ENCODE measurements at places on chromosomes 2 and 18.

GRCh38 chr2:215787565-215788178, 225.7 kb downstream of the MREG start:
- no peak for DNase-seq

DNA sequence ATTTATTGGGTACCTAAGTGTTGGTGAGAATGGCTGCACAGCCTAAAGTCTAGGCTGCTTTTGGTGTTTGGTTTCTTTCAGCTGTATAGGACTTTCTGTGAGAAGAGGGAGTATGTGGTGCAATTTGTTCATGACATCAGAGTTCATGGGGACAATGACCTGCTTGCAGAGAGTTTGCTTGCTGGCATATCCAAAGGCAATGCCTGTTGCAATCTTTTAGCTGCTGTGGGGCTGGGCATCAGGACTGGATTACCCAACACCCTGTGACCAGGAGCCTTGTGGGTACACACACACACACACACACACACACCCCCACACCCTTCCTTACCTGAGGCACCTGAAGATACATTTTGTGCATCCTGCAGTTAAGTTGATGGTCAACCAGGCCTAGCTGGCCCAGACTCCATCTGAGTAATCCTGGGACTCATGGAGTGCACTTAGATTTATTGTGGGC, 68.4 kb downstream of the LIPG start:
- no peak for DNase-seq

DNA sequence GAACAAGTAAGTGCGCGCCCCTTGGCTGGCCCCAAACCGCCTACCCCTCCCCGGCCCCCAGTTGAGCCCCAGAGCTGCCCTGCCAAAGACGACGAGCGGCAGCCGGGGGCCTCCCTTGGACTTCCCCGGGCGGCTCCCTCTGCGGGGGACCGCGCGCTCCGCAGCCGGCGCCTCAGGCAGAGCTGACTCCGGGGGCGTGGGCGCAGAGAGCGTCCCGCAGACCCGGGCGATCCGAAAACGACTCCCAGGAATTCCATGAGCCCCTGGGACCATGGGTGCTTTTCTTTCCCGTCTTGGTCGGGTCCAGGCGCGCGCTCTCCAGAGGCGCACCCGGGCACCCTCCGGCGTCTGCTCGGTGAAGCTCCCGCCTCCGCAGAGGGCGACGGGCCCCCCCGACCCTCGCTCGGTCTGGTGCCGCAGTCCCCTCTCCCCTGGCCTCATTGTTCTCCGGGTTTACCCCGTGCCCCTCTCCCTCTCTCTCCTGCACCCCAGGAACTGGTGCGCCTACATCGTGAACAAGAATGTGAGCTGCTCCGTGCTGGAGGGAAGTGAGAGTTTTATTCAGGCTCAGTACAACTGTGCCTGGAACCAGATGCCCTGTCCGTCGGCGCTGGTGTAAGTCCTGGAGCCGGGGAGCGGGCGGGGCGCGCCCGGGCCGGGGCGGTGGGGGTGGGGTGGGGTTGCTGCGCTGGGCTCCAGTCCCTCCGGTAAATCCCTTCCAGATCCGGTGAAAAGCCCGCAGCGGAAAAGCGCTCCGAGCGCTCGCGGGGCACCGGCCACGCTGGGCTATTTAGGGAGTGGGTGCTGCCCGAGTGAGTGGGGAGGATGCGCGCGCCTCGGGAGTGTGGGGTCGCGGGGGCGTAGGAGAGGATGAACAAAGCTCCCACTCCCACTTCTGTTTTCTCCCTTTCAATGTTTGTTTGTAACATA, 776 bp downstream of the EMILIN2 start:
- peak; percentile 21 for DNase-seq

DNA sequence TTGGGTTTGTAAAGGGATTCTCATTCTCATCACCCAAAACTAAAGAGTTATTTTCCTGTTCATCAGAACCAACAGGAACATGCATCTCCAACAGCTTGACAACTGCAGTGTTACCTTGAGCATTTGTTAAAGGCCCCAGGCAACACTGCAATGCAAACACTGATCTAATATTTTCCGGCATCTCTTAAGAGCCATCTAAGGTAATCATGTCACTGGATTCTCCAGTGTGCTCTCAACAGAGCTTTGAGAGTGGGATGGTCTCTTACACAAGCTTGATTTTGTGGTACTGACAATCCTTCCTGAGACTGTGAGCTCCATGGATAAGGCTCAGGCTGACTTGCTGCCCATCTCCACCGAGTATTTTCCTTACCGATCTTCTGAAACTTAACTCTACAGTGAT, 90.5 kb upstream of the ITGB6 start:
- DNase-seq: no peak

DNA sequence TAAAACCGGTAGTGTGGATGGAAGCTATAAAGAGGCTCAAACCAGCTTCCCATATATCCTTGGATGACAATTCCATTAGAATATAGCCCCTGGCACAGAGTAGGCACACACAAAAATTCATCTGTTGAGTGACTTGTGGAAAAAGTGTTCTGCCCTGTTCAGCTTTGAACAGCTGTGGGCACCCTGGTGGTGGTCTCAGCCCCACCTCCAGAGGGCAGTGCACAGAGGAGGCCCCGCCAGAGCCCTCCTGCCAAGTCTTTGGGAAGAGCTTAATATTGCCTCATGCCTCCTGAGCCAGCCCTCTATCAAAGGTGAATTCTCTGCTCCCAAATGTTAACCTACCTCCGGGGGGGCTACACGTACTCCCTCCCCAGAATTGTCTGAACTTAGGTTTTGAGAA, 30.4 kb downstream of the EPAS1 start:
- DNase-seq: no peak

GRCh38 chr2:108949316-108950239, 39.4 kb downstream of the EDAR start:
- DNase-seq: no peak

DNA sequence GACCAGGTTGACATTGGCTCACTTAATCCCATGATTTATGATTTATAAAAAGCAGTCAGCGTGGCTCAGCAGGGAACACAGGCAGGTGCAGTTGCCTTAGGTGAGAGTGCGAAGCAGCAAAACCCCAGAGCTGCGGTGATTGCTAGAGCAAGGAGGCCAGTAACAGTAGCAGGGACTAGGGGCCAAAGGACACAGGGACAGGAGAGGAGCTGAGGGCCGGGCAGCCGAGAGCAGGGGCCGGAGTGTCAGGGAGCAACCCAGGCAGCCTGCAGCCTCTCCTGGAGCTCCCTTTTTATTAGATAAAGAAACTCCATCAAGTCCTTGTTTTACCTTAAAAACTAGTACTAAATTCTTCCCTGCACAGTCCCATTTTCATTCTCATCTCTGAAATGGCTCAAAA, 4.3 kb downstream of the MC2R start:
- DNase-seq: no peak

DNA sequence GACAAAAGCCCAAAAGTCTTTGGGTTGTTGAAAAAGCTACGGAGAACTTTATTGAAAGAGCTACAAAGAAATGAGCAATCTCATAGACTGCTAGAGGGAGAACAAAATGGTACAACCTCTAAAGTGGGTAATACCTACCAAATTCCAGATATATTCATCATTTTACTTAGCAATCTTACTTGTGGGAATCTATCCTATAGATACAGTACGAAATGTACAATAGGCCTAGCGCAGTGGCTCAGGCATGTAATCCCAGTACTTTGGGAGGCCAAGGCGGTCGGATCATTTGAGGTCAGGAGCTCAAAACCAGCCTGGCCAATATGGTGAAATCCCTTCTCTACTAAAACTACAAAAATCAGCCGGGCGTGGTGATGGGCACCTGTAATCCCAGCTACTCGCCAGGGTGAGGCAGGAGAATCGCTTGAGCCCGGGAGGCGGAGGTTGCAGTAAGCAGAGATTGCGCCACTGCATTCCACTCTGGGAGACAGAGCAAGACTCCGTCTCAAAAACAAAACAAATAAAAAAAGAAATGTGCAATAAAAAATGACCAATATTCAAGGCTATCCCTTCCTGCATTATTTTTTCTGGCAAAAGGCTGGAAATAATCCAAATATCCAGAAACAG, 10.1 kb downstream of the EXOC6B start:
- no peak for DNase-seq

DNA sequence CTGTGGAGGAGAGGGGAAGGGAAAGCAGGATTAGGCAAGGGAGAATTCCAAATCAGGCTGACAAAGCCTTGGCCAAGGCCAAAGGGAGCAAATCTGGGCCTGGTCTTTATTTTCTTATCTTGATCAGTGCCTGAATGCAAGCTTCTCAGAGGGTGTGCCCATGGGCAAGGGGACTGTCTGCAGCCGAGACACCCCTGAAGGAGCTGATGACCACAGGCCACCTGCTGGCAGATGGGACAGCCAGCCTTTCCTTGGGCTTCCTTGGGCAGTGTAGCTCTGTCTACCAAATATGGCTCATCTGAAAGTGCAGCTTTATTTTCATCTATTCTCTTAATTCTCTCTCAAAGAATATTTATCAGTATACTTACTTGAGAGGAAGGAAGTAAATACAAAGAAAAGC, 117.0 kb downstream of the PKP4 start:
- DNase-seq: no peak

DNA sequence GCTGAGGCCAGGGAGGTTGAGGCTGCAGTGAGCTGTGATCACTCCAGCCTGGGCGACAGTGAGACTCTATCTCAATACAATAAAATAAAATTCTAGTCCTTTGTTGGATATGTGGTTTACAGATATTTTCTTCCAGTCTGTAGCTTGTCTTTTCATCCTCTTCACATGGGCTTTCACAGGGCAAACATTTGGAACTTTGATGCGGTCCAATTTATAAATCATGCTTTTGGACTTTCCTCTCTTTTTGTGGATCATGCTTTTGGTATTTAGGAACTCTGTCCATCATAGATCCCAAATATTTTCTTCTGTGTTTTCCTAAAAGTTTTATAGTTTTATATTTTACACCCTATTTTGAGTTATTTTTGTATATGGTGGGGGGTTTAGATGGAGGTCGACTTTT, 14.9 kb downstream of the RAB10 start:
- no peak for DNase-seq

GRCh38 chr2:11777886-11778415, 31.5 kb downstream of the LPIN1 start:
- no peak for DNase-seq

GRCh38 chr18:54561706-54562267, 29.3 kb upstream of the DYNAP start:
- DNase-seq: no peak

GRCh38 chr2:3097804-3098203, 279.8 kb downstream of the EIPR1 start:
- no peak for DNase-seq

- no peak for DNase-seq
These were observed 86.7 kb downstream of the PLB1 start for GRCh38 chr2:28582595-28582994.

DNA sequence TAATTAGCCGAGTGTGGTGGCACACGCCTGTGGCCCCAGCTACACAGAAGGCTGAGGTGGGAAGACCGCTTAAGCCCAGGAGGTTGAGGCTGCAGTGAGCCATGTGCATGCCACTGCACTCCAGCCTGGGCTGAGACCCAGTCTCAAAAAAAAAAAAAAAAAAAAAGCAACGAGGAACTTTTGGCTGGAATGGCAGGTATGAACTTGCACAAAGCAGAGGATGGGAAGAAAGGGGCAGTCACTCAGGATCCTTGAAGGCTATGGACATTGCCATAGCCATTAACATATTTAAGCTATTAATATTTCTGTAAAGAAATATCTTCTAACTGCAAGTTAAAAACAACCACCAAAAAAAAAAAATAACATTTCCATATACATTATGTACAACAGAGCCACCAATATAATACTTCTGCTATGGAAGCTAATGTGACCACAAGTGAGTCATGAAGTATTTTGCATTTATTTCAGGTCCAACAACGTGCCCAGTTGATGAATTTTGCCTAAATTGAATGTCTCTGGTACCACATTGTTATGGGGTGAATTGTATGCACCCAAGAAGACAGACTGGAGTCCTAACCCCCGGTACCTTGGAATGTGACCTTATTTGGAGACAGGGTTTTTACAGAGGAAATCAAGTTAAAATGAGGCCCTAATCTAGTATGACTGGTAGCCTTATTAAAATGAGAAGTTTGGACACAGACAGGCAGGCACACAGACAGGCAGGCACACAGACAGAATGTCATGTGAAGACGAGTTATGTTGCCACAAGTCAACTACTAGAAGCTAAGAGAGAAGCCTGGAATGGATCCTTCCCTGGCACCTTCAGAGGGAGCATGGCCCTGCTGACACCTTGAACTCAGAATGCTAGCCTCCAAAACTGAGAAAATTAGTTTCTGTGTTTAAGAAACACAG, 102.8 kb downstream of the RBMS1 start:
- no peak for DNase-seq

- no peak for DNase-seq
These were observed 118.1 kb upstream of the ITGB6 start for GRCh38 chr2:160318218-160318617.

GRCh38 chr2:95347681-95348608, 50.8 kb downstream of the KCNIP3 start:
- DNase-seq: no peak

- no peak for DNase-seq
These were observed 66.3 kb upstream of the DARS1 start for GRCh38 chr2:136051725-136052048.

DNA sequence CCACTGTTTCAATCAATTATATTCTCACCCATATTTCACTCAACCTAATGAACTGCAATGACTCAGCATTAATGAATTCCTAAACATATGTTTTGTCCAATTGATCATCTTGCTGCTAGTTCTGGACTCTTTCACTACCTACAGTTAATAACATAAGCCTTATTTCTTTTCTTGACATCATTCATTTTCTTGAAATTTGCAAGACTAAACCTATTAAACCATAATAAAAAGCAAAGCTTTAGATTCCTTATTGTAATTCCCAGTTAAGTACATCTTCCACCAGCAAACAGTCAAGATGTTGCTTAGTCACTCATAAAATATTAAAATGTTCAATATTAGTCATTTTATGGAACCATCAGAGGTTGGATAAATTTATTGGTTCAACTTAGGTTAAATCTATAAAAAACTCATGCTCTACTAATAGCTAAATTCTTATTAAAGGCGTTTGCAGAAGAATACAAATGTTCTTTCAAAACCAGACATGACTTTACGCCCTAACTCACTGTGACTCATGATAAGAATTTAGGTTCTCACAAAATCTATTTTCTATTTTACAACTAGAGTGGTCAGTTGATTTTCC, 599.4 kb downstream of the RNF144A start:
- no peak for DNase-seq

GRCh38 chr18:457521-458412, 42.7 kb downstream of the COLEC12 start:
- no peak for DNase-seq

- DNase-seq: peak; percentile 95
These were observed 25.2 kb upstream of the CYTIP start for GRCh38 chr2:157468931-157469708.

Measured in KBM-7 (cell line).